Stimulated activated CD4-positive, alpha-beta T cell treated with anti-CD3 and anti-CD28 coated beads, TNF-alpha, amount 100 ng/mL, for 24 hours (primary cell): ENCODE measurements at places on chromosomes 7 and 10.

DNA sequence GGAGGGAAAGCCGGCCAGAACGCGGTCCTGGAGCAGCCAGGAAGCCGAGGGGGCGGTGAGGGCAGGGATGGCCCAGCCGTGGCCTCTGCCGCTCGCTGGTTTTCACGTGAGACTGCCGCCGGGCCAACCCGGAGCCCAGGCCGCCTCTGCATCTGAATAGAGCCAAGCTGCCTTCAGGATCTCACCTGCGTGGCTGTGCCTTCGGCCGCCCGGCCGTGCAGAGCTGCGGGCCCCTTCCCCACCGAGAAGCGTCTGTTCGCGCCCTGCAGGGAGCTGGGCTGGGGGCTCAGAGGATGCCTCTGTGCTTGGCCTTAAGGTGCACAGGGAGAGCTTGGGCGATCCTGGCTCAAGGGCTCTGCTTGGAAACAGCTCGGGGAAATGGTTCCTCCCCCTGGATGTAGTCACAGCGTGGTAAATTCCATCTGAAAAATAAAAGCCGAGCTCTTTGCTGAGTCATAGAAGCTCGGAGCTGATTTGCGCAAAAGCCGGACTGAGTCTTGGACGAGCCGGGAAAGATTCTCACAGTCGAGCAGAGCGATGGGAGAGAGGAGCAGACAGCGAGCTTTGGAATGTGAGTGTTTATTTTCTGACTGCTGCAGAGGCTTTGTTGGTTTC is at the start of gene JAKMIP3:
TSS of gene JAKMIP3 (plus strand) at position 456 of the 615 bp plus-strand sequence. CDS start 38,863 bp downstream, outside the sequence.
- no peak for DNase-seq

DNA sequence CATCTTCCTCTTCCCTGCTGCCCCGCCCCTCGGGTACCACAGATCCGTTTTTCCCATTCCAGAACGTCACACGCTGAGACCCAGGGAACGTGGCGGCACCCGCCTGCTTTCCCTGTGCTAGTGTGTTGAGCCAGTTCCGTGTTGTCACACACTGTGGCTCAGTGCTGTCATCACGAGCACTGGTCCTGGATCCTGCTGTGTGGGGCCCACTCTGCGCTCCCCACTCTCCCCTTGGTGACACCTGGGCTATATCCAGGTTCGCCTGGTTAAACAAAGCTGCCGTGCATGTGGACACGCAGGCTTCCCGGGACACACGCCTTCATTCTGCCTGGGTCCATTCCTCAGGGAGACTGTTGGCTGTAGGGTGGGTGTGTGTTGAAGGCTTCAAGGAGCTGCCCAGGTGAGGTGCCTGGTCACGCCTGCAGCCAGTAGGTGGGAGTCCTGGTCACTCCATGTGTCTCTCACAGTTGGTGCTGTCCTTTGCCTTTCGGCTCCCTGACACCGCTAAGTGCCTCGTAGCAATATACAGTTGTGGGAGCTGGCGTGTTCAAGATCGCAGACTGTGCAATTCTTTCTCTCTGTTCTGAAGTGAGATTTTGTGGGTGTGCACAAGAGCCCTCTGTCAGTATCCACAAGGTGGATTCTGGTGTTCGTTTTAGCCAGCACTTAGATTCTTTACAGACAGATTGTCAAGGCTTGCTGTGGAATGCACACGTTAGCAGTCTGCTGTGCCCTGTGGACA is 88.6 kb downstream of the INPP5A start:
- no peak for DNase-seq

- no peak for DNase-seq
Observed at GRCh38 chr10:105964009-105964408, 1200.5 kb downstream of the SORCS1 start.

- no peak for DNase-seq
Observed at GRCh38 chr10:478471-479245, 210.8 kb downstream of the DIP2C start.

GRCh38 chr7:121752706-121753105 is 120.3 kb upstream of the PTPRZ1 start:
- DNase-seq, result no peak

- no peak for DNase-seq
Observed at GRCh38 chr10:76178532-76179292, 747.3 kb downstream of the LRMDA start.

- no peak for DNase-seq
Observed at GRCh38 chr7:31000161-31000693, 36.5 kb downstream of the GHRHR start.

- DNase-seq, result no peak
Observed at GRCh38 chr7:104207348-104207730, 474 bp downstream of the ORC5 start.

GRCh38 chr7:70615066-70615606 is 516.8 kb upstream of the GALNT17 start:
- DNase-seq, result no peak

GRCh38 chr7:111137296-111138192 is 46.6 kb downstream of the LRRN3 start:
- peak; percentile 11 for DNase-seq

GRCh38 chr10:31871266-31872065 is 57.2 kb downstream of the ARHGAP12 start:
- no peak for DNase-seq

GRCh38 chr10:125091891-125092290 is 68.5 kb downstream of the CTBP2 start:
- no peak for DNase-seq

DNA sequence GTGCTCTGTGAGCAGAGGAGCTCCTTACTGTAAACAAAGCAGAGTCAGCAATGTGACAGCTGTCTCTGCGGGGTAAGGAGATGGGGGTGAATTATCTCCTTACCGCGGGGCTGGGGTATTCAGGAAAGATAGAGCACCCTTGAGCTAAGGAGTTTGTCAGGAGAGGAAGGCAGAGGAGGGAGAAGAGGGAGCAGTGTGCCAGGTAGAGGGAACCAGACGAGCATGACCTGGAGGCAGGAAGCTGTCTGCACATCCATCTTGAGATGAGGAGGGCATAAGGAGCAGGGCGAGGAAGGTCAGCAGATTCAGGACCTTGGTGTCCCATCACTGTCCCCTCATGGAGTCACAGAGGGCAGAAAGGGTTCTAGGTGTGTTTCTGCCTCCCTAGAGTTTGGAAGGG is 32.5 kb upstream of the GPR26 start:
- DNase-seq, result no peak

- DNase-seq, result no peak
Observed at GRCh38 chr10:98303569-98303968, 35.6 kb upstream of the LOXL4 start.

- DNase-seq, result no peak
Observed at GRCh38 chr10:61749291-61749690, 86.6 kb downstream of the CABCOCO1 start.

GRCh38 chr7:91894781-91895480 is 14.4 kb upstream of the MTERF1 start:
- no peak for DNase-seq

DNA sequence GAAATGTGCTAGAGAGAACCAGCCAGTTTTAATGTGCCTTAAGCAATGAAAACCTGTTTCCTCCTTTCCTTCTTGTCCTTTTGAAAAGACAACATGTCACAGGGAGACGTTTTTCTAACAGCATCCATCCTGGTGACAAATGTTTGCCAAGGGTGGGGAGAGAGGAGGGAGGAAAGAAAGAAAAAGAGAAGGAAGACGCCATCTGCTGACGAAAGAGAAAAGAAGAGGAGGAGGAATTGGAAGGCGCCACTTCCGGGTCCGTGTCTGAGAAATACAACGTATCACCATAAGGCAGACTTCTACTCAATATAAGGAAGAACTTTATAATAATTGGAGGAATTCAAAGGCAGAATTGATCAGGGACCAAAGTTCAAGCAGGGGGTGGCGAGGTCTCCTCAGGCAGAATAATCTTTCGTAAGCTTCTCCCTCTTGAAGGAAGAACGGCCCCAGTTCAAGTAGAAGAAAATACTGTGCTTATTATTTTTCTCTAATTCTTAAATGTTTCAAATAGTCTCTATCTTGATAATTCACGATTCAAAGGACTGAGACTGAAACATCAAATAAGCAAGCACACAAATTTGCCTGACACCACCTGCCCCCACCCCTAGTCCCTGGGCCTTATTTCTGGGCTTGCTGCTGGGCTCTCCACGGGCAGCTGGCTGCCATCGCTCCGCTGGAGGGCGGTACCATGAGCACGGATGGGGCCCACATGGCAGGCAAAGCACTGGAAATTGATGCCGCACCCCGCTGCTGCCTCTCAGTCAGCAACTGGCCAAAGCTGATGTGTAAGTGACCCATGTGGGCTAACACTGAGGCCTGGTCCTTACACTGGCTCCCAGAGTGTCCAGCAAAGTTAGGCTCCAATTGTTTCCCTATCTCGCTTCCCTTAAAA is 273.7 kb upstream of the KLF14 start:
- DNase-seq, result peak; percentile 53

GRCh38 chr7:73363225-73364005 is 35.5 kb downstream of the FKBP6 start:
- no peak for DNase-seq

- DNase-seq, result no peak
Observed at GRCh38 chr7:155217634-155218033, 80.0 kb upstream of the INSIG1 start.

GRCh38 chr7:139043823-139044812 is 8.3 kb upstream of the ZC3HAV1L start:
- DNase-seq, result peak; percentile 50

DNA sequence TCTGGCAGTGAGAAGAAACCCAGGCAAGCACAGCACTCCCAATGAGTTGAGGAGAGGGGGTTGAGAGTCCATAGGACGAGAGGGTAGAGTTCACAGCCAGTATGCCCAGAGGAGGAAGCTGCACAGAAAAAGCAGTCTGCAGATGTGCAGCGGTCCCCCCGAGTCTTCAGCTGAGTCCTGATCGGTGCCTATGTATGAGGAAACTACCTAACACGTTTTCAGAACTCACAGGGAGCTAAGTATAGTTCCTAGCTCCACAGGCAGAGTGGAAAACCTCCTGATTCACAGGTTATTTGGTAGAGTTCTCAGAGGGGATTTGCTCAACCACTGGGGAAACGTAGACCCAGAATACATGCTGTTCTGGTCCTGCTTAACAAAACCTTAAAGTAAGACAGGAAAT is 271.3 kb upstream of the CNTNAP2 start:
- no peak for DNase-seq

DNA sequence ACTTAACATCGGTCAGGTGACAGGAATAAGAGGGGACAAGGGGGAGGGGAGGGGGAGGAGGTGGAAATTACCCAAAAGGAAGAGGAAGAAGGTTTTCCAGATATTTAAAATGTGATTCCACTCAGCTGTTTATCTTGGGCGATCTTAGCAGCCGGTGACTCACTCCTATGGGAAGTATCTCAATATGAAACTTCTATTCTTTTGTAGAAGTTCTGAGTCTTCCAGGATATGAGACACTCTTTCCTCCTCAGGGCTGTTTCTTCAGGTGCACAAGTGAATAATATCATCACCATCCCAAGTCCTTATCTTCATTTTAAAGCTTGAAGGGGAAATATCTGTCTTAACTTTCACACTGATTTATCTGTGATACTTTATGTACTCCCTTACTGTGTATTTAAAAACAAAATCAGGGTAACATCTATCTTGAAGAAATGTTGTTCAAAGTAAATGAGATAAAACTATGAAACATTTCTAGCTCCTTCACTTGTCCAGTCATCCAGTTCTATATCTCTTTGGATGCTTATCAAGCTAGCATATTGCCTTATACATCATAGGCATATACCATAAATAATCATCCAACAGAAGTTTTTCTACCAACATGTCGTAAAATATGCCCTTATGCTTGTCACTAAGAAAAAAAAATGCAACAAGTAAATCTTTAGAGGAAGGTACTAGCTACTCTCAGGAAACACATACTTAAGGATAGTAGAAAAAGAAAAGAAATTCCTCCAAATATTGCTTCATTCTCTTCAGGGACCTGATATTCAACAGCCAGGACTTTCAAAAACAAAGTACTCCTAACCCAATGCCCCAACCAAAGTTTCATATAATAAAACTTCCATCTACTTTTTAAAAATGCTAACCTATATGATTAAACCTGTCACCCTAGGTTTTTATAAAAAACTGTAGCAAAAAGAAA is 13.7 kb downstream of the DOCK4 start:
- no peak for DNase-seq

- no peak for DNase-seq
Observed at GRCh38 chr10:64745565-64745964, 1224.4 kb downstream of the REEP3 start.

GRCh38 chr10:130141878-130142277 is 5.7 kb downstream of the GLRX3 start:
- no peak for DNase-seq

DNA sequence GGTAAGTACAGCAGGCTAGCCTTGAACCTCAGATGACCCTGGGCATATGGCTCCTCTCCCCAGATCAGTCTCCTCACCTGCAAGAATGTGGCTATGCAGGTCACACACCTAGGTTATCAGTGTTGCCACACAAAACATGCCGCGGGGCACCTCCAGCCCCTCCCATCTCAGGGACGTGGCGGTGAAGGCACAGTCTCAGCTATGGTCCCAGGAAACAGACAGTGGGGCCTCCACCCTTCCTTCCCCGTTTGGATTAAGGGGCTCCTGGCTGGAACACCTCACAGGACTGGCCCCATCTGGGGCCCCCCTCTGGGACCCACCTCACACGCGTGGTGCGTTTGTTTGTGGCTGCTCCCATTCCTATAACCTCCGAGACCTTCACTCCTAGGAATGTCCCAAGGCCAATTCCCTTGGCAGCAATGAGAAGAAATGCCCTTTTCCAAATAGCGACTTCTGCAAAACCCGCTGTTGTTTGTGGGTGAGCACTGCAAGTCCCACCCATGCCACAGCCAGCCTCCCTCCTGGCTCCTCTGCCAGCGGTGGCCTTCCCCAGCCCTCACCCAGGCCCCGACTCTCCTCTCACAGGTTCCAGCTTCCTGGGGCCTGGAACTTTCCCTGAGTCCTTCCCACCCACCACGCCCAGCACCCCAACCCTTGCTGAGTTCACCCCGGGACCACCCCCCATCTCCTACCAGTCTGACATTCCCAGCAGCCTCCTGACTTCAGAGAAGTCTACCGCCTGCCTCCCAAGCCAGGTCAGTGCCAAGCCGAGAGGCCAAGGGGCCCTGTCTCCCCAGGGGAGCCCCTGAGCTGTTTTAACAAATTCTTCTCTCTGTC is 17.1 kb downstream of the ZMIZ2 start:
- DNase-seq, result no peak

- DNase-seq, result no peak
Observed at GRCh38 chr10:29623797-29624196, 11.0 kb downstream of the SVIL start.
